ENCODE measurements at places on chromosomes 12 and 14.

DNA sequence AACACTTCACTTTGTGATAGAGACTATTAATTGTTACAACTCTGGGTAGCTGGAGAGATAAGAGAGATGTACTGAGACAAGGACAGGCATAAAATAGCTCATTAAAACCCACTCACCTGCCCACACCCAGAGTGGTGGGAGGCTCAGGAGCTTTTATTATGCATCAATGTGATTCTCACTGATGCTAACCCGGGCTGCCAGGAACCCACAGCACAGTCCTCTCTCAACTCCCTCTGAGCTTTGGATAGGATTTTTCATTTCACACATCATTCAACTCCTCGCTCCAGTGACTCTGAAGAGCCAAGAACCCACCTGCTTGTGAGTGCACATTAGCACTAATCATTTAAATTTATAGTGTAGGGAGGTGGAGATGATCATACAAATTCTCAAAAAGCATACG lies 827.9 kb downstream of the FLRT2 start:
- DNase-seq: no peak

DNA sequence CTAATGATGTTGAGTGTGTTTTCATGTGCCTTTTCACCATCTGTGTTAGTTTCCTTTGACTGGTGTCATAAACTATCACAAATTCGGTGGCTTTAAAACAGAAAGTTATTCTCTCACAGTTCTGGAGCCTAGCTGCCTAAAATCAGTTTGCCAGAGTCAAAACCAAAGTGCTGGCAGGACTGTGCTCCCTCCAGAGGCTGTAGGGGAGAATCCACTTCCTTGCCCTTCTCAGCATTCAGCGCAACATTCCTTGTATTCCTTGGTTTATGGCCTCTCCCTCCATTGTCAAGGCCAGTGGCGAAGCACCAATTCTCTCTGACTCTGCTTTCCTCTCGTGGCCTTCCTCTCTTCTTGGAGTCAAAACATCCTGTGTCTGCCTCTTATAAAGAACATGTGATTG lies 174.2 kb upstream of the PDE3A start:
- no peak for DNase-seq

DNA sequence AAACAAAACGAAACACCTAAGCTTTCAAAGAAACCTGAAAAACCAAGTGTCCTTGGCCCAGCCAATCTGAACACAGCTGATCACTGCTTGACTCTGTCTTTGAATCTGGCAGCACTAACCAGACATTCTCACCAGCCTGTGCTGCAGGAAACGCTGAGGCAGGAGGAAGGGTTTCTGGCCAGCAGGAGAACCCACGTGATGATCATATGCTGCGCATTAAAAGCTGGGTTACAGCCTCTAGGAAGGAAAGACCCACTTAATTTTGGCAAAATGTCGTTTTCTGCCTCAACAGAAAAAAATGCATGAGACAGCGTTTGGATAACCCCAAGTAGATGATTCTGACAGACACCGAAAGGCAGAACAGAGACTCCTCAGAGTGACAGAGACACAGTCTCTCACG lies 9.8 kb downstream of the APPL2 start:
- no peak for DNase-seq

DNA sequence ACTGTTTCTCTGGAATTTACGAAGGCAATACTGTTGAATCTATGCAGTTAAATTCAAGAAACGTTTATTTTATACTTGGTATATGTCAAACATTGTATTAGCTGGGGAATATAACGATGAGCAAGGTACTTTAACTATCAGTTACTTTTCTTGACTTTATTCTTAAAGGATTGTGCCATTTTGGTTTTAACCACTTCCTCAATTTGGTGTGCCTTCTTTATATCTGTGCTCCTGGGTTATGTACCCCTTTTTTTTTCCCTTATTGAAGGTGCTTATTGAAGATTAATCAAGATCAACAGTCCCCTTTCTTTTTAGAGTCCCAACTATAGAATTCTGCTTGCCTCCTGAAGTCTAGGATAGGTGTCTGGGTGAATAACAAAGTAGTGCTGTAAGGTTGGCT lies 5.8 kb downstream of the RAB21 start:
- no peak for DNase-seq

GRCh38 chr14:106670011-106670410 lies 1143.6 kb downstream of the TMEM121 start:
- no peak for DNase-seq

DNA sequence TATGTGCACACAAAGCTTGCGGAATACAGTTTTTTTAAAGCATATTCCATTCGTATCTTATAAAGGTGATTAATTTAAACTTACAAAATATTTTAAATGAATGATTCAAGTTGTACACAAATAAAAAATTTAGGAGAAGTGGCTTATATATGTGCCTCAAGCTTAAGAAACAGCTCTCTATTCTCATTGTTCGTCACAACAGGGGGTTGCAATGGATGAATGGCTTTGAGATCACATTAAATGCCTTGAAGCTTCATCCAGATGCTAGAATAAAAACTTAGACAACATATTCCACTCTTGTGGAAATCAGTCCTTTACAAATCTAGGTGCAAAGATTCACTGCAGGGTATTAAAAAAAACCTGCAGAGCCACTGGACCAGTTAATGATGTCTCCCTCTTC lies 303.9 kb upstream of the LRFN5 start:
- DNase-seq: no peak

GRCh38 chr12:88299567-88300101 lies 157.5 kb downstream of the TMTC3 start:
- DNase-seq: no peak

DNA sequence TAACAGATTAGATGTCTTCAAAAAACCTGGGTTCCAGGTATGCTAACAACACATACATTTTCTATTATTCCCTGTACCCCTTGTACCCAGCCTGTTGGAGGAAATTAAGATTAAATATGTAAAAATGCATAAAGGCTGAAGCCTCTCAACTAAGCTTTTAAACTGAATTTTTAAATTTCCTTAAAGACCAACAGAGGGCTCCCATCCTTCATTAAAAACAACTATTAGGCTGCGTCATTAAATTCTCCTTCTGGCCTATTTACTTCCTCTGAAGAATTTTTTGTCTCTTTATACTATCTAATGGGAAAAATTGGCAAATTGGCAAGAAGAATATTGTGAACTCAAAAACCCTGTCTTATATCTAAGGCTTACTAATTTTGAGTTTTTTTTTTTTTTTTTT lies 21.8 kb downstream of the SENP1 start:
- no peak for DNase-seq

- DNase-seq: no peak
These were observed 398.7 kb downstream of the TMEM121 start for GRCh38 chr14:105924951-105925591.

DNA sequence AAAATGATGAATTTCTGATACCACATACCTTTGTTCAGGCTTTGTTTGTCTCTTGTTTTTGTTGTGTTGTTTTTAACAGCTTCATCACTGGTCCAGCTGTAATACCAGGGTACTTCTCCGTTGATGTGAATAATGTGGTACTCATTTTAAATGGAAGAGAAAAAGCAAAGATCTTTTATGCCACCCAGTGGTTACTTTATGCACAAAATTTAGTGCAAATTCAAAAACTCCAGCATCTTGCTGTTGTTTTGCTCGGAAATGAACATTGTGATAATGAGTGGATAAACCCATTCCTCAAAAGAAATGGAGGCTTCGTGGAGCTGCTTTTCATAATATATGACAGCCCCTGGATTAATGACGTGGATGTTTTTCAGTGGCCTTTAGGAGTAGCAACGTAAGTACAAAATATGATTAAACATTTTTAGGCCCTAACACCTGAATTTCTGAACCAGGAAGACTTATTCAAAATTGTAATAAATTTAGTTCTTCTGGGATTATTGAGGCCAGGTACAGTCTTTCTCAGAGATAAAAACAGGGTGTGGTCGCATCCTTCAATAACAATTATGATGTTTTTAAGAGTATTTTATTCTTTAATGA lies 22.4 kb downstream of the RXYLT1 start:
- DNase-seq: no peak

GRCh38 chr12:103727638-103728037 lies 113.4 kb downstream of the NT5DC3 start:
- no peak for DNase-seq

DNA sequence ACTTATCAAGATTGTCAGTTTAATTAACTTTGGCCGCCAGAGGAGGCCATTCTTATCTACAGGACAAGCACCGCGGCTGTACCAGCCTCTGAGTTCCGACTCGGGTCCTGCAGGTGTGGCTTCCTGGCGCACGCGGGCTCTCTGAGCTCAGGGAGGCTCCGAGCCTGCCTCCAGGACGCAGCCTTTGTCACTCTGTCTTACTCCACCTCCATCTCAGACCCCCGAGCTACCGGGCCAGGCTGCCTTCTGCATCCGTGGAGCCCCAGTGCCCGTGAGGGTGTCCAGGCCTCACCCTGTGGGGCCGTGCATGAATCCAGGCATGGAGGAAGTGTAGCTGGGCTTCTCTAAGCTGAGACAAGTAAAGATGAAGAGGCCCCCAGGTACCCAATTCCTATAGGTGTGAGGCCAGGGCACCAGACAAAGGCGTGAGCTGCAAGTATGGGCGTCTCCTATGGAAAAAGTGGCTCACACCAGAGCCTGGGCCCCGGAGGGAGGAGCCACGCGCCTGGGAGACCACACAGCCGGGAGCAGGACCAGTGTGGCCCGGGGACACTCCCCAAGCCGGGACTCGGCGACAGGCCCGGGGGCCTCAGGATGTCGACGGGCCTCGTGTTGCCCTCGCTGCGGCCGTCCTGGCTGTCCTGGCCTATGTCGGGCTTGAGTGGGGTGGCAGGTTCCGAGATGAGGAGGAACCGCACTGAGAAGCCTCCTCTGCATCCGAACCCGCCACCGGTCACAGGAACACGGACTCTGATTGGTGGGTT lies 42.8 kb downstream of the NOC4L start:
- DNase-seq: no peak

DNA sequence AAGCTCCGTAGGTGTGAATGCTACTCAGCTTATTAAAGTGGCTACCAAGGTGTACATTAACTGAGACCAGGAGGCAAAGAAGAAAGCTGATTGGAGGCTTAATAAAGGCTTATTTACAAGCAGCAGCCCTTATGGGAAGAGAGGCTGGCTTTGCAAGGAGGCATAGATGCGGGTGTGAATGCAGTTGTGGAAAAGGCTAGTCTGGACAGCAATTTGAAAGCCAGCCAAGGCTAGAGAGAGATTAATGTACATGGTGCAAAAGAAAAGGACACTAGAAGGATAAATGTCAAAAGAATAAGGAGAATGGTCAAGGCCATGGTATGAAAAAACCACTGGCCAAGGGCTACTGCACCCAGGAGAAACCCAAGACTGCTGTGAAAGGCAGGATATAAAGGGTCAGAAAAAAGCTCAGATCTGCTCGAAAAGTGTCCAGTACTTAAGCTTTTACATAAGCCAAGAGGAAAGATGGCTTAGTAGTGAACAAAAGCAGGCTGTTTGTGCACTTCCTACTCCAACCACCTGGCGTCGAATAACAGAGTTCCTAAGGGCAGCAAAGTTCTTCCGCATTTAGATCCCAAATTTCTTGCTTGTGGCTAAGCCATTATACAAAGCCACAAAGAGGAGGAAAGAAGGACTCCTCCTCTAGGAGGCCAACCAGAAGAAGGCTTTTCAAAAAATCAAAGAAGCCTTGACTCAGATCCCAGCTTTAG lies 24.0 kb downstream of the KLRK1 start:
- no peak for DNase-seq

GRCh38 chr14:24837280-24838046 lies 203.5 kb upstream of the GZMB start:
- DNase-seq: no peak

GRCh38 chr12:5487948-5488625 lies 56.2 kb downstream of the NTF3 start:
- DNase-seq: no peak

DNA sequence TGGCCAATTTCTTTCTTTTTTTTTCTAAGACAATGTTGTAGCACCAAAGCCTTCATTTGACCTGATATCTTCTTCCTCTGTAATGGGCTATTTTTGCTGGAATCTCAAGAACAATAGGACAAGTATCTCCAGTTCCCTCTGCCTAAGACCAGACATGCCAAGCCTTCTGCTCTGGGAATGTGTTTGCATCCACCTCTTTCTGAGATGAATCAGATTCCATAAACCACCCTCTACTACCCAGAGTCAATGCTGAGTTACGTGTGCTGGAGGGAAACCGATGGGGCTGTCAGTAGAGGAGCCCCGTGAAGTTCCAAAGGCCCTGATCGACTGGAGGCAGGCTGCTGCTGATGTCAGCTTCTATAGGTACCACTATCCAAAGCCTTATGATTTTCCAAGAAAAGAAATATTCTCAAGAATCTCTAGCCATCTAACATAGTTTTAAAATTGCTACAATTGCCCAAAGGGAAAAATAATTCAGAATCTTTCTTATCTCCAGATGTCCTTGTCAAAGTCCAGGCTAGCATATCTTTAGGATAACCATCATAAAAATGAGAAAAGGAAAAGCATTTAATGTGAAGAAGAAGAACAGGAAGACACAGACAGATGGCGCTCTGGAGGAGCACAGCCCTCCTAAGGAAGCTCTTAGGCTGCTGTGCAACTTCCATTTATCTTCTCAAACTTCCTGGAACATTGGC lies 101.9 kb downstream of the SLC8A3 start:
- DNase-seq: no peak

DNA sequence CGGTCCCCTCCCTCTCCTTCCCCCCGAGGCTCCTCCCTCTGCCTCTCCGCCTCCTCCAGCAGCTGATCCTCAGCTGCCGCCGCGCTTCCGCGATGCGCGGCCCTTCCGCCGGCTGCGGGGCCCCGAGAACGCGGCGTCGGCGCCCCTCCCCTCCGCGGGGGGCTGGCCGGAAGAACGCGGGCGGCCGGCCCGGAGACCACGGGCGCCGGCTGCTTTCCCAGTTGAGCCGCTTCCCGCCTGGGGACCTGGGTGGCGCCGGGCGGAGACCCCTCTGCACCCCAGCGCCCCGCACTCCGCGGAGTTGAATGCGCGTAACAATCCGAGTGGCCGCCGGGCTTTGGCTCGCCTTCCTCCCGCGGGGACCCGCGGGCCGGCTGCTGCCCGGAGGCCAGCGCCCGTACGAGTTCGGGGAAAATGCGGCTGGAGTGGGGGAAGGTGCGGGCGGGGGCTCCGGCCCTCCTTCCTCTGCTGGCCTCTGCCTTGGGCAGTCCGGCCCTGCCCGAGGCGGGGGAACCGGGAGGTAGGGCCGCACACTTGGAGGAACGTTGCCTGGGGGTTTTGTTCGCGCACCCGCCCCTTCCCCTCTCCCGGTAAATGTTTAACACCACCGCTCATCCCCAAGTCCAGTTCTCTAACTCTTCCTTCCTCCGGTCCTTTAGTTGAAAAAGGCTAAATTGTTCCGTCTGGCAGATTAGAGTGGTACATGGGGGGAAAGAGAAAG lies 393 bp upstream of the DCAF5 start:
- no peak for DNase-seq
